IMR-90 (cell line): ENCODE measurements at places on chromosomes 6 and 20. TPM values are rescaled to one million over a fixed set of nuclear protein-coding genes. Genes with fewer than 3 reads are reported as not detected.

NR2E1 gene
- total RNA-seq, result not detected in 2 replicates

SNX21 gene
- 10.0 and 11.1 TPM in 2 replicates for total RNA-seq

AP5S1 gene
- total RNA-seq, result 11.4 and 11.7 TPM in 2 replicates

CBFA2T2 gene
- total RNA-seq, result 3.3 and 3.8 TPM in 2 replicates

MYH7B gene
- not detected in 2 replicates for total RNA-seq

MICAL1 gene
- 28.6 and 30.5 TPM in 2 replicates for total RNA-seq

NRN1 gene
- total RNA-seq, result 0.28 TPM in 1 of 2 replicates, not detected in the other

GMPR gene
- total RNA-seq, result 6.3 and 6.7 TPM in 2 replicates

ASCC3 gene
- total RNA-seq, result 104 and 155 TPM in 2 replicates

SMOC2 gene
- total RNA-seq, result not detected in 2 replicates

CTSZ gene
- total RNA-seq, result 43.6 and 46.1 TPM in 2 replicates

RNF182 gene
- total RNA-seq, result 6.4 and 9.1 TPM in 2 replicates

EPB41L1 gene
- 12.5 and 13.9 TPM in 2 replicates for total RNA-seq

PSORS1C2 gene
- not detected in 2 replicates for total RNA-seq

SYNCRIP gene
- 59.3 and 120 TPM in 2 replicates for total RNA-seq

IMPG1 gene
- not detected in 2 replicates for total RNA-seq

MDFI gene
- 0.18 and 0.28 TPM in 2 replicates for total RNA-seq

ANKS1A gene
- 7.5 and 7.8 TPM in 2 replicates for total RNA-seq

TFAP2A gene
- 0.72 and 1.1 TPM in 2 replicates for total RNA-seq

BPIFA2 gene
- not detected in 2 replicates for total RNA-seq

GRM1 gene
- total RNA-seq, result not detected in 2 replicates

DOK5 gene
- 3.9 and 4.2 TPM in 2 replicates for total RNA-seq

VGLL2 gene
- total RNA-seq, result not detected in 2 replicates

MLN gene
- not detected in 2 replicates for total RNA-seq

PRSS16 gene
- total RNA-seq, result not detected in 2 replicates

PTGIS gene
- total RNA-seq, result 1.1 and 1.6 TPM in 2 replicates
